ENCODE measurements at places on chromosomes 16 and 17. TPM values are rescaled to one million over a fixed set of nuclear protein-coding genes. Genes with fewer than 3 reads are reported as not detected.

Gene TMEM238L
- 0.14 TPM for total RNA-seq

Gene EMC8
- 22.4 TPM for total RNA-seq

Gene IL34
- total RNA-seq = 58.8 TPM

Gene KRT9
- not detected for total RNA-seq

Gene PAFAH1B1
- total RNA-seq = 99.1 TPM

Gene MSL1
- 60.3 TPM for total RNA-seq

GRCh38 chr17:71987634-71988033 lies 133.2 kb upstream of the SOX9 start:
- no peak overlapping the region for H3K27ac ChIP-seq
- DNase-seq = no peak
- H3K4me3 ChIP-seq = no peak overlapping the region
- H3K36me3 ChIP-seq = no peaks in the 10 kb centered on the region
- no peaks in the 10 kb centered on the region for H3K27me3 ChIP-seq

DNA sequence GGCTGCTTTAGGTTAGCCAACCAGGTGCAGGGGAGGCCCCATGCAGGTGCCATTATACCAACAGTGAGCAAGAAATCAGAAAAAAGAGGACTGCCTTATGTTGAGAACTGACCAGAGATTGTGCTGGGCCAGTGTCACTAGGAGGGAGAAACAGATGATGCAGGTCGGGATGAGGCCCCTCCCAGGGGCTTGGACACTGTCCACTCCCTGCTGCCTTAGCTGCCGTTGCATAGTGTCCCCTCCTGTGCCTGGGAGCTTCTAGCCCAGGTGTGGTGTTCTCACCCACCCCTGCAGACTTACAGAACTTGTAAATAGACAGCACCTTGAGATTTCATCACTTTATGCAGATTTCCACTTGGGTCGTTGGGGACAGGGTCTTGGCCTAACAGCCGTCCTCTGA lies 36.7 kb downstream of the PLD6 start:
- H3K4me1 ChIP-seq = no peaks in the 10 kb centered on the region
- no peaks in the 10 kb centered on the region for H3K27me3 ChIP-seq
- H3K36me3 ChIP-seq = peaks cover 73% of the 10 kb centered on the region
- no peak for DNase-seq
- H3K4me3 ChIP-seq = no peak overlapping the region

DNA sequence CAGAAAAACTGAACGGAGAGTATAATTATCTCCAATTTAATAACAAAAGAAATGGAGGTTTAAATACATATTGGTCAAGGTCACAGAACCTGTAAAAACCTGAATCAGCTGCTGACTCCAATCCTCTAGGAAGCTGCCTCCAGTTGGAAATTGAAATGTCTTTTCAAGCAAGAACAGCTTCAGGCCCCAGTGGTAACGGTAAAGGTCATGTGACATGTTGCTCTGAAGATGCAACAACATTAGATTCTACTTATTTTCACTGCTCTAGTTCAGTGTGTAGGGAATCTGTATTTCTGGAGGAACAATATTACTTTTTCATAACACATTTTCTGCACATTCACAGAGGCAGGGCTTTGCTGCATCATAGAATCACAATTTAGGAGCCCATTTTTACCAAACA lies 58.8 kb downstream of the TBX4 start:
- H3K36me3 ChIP-seq = no peaks in the 10 kb centered on the region
- DNase-seq = no peak
- no peak overlapping the region for H3K4me3 ChIP-seq
- no peak overlapping the region for H3K27ac ChIP-seq
- no peaks in the 10 kb centered on the region for H3K27me3 ChIP-seq

GRCh38 chr16:17926461-17926860 lies 410.1 kb downstream of the NPIPA8 start:
- no peaks in the 10 kb centered on the region for H3K4me1 ChIP-seq
- DNase-seq = no peak
- no peak overlapping the region for H3K4me3 ChIP-seq
- no peaks in the 10 kb centered on the region for H3K27me3 ChIP-seq

GRCh38 chr17:67365738-67366192 lies 612 bp downstream of the PSMD12 start:
- no peaks in the 10 kb centered on the region for H3K36me3 ChIP-seq
- H3K4me3 ChIP-seq = peak overlapping the region; percentile 94
- no peaks in the 10 kb centered on the region for H3K27me3 ChIP-seq
- peak; percentile 67 for DNase-seq
- H3K27ac ChIP-seq = peak overlapping the region; percentile 98

DNA sequence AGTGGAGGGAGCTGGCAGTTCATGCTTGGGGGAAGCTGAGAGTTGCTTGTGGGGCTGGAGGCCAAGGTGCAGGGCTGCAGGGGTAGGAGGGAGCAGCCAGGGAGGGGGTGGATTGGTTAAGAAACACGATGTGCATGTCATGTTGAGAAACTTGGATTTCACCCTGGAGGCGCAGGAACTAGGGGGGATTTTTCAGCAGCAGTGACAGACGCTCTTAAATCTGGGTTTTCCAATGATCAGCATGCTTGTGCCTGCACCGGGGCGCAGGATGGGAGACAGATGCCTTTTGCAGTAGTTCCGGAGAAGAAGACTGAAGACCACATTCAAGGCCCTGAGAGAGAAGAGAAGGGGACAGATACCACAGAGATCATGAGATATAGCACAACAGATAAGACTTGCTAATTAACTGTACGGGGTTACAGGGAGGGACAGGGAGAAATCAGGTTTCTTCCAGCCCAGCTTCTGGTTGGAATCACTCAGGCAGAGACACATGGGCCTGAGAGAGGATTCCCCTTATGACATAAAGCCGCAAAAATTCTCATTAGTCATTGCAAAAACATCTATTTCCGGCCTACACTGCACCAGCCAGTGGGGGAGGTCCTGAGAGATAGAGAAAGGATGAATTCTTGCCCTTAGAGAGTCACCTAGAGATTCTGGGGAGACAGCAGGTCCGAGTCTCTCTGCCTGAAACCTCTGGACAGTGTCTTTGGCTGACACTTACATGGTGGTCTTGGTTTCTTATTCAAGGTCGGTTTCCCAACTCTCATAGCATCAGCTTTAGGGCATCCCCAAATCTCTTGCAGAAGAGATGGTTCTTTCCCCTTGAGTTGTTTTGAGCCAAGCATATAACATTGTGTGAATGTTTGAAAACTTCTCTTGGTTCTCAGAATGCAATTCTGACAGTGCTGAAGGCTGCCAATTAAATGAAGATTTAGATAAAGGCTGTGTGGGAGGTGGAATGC lies 27.1 kb downstream of the CDH13 start:
- DNase-seq = no peak
- no peaks in the 10 kb centered on the region for H3K36me3 ChIP-seq
- H3K27ac ChIP-seq = no peak overlapping the region
- no peaks in the 10 kb centered on the region for H3K27me3 ChIP-seq
- H3K4me1 ChIP-seq = no peaks in the 10 kb centered on the region

GRCh38 chr16:68298907-68299561 lies 11.7 kb downstream of the SLC7A6OS start:
- DNase-seq = peak; percentile 93
- no peak overlapping the region for H3K4me3 ChIP-seq
- peaks cover 26% of the 10 kb centered on the region for H3K4me1 ChIP-seq
- peak overlapping the region; percentile 55 for H3K27ac ChIP-seq

DNA sequence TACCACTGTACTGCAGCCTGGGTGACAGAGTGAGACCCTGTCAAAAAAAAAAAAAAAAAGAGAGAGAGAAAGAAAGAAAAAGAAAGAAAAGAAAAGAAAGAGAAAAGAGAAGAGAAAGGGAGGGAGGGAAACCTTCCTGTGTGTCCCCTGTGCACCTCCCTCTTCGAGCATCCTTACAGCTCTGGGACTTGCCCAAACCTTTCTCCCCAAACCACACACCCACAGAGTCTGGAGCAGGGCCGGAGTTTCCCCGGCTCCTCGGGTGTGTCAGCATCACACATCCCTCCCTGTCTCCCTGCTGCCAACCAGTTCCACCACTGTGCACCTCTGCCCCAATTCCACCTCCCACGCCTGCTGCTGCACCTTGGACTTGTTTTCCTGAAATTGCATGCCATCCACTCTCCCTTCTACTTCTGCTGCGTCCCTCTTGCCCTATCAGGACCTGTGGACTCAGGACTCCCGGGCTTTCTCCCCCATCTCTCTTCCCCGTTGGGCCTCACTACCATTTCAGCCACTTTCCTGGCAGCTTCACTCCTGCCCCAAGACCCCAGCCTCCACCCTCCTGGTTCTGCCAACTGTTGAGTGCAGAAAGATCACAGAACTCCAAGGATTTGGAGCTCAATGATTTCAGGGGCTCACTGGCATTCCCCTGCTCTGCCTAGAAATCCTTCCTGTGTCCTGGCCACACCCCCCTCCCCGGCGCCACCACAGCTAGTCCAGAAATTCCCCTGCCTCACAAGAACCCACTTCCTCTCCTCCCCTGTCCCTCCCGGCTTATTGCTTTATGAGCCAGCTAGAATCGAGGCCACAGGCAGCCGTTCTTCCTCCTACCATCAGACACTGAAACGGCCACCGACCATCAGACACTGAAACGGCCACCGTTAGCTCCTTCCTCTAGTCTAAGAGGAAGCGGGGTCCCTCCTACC lies 3.7 kb upstream of the CDK3 start:
- no peaks in the 10 kb centered on the region for H3K4me1 ChIP-seq
- no peak overlapping the region for H3K4me3 ChIP-seq
- H3K27ac ChIP-seq = no peak overlapping the region
- H3K27me3 ChIP-seq = no peaks in the 10 kb centered on the region
- no peak for DNase-seq
- H3K36me3 ChIP-seq = peaks cover 8% of the 10 kb centered on the region

DNA sequence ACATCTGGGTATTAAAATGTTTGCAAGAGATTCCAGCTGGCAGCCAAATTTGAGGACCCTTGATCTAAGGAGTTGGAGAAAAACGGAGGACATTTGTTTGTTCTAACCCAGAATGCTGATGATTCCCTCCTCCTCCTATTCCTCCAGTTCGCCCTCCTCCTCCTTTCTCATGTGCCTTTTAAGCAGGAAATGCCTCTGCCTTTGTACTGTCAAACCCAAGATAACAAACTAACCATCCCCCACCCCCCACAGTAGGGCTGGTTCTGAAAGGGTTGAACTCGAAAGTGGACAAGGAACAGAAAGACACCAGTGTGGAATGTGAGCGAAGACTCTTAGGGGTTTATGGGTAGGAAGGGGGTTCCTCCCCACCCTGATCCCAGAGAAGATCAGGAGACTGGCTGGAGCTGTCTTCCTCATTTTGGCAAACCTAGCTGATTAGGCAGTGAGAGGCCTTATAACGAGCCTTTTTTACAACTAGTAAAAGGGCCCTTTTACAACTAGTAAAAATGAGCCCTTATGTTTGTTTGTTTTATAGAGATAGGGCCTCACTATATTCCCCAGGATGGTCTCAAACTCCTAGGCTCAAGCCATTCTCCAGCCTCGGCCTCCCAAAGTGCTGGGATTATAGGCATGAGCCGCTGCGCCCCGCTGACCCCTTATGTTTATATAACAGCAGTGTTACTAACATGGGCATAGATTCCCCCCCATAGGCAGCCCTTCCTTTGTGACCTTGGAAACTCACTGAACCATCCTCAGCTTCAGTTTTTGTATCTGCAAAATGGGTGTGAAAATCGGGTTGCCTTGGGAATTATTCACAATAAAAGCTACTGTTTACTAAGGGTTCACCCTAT lies 975 bp downstream of the CHD9 start:
- H3K27ac ChIP-seq = peak overlapping the region; percentile 91
- no peaks in the 10 kb centered on the region for H3K36me3 ChIP-seq
- peak; percentile 80 for DNase-seq
- no peaks in the 10 kb centered on the region for H3K27me3 ChIP-seq

- no peak for DNase-seq
- no peak overlapping the region for H3K4me3 ChIP-seq
- H3K36me3 ChIP-seq = no peaks in the 10 kb centered on the region
Measured at GRCh38 chr16:72508191-72508590, 336.2 kb upstream of the PMFBP1 start.

- H3K4me3 ChIP-seq = no peak overlapping the region
- H3K27me3 ChIP-seq = peaks cover 13% of the 10 kb centered on the region
- DNase-seq = no peak
- H3K27ac ChIP-seq = no peak overlapping the region
- no peaks in the 10 kb centered on the region for H3K36me3 ChIP-seq
Measured at GRCh38 chr17:15342460-15342859, 1.1 kb upstream of the TEKT3 start.

GRCh38 chr16:71383054-71383773 lies 24.7 kb downstream of the CALB2 start:
- H3K27me3 ChIP-seq = no peaks in the 10 kb centered on the region
- H3K4me3 ChIP-seq = no peak overlapping the region
- no peak overlapping the region for H3K27ac ChIP-seq
- no peaks in the 10 kb centered on the region for H3K4me1 ChIP-seq
- DNase-seq = no peak
- no peaks in the 10 kb centered on the region for H3K36me3 ChIP-seq

DNA sequence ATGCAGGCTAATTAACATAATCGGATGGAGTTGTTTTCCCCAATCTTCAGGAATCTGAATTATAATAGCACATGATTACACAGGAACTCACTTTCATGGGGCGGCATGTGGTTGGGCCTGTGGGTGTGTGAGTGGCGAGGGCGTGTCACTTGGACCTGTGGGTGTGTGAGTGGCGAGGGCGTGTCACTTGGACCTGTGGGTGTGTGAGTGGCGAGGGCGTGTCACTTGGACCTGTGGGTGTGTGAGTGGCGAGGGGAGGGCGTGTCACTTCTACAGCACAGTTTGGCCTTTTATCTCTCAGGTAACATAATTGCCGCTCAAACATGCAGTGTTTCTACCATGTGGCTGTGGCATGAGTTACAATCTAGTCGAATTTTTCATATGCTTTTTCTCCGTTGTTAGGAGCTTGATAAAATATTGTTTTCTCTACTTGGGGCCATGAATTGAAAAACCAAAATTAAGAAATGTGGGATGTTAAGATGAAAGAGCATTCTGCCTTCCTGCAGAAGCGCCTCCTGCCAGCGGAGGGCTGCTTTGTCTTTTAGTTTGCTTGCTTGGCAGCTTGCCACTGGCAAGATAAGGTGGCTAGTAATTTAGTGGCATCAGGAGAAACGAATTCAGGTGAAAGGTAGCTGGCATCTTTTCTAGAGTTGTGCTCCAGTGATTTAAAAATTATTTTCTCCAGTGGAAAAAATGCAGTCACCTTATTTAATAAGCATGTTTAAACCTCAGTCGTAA lies 36.2 kb downstream of the USP10 start:
- DNase-seq = no peak
- H3K36me3 ChIP-seq = no peaks in the 10 kb centered on the region
- H3K27ac ChIP-seq = no peak overlapping the region
- H3K27me3 ChIP-seq = no peaks in the 10 kb centered on the region

- no peak overlapping the region for H3K4me3 ChIP-seq
- H3K27me3 ChIP-seq = no peaks in the 10 kb centered on the region
- H3K27ac ChIP-seq = no peak overlapping the region
- no peaks in the 10 kb centered on the region for H3K36me3 ChIP-seq
- DNase-seq = no peak
- H3K4me1 ChIP-seq = no peaks in the 10 kb centered on the region
Measured at GRCh38 chr16:52113533-52114183, 433.3 kb downstream of the TOX3 start.

DNA sequence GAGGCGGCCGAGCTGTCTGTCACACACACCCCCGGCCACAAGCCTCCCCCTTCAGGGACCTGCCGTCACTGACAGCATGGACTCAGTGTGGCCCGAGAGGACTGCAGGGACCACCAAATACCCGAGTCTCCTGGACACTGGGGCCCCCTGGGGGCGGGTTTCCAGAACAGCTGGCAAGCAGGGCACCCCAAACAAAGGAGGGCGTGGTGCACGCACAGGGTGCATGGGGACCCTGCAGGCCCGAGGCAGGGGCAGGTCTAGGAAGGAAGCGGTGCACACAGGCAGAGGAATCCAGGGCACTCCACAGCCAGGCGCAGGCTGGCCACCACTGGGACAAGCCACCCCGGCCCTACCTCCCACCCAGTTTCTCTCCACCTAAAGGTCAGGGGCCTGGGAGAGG lies 28.7 kb upstream of the ENPP7 start:
- no peak overlapping the region for H3K4me3 ChIP-seq
- H3K27me3 ChIP-seq = peaks cover 4% of the 10 kb centered on the region
- no peaks in the 10 kb centered on the region for H3K4me1 ChIP-seq
- no peaks in the 10 kb centered on the region for H3K36me3 ChIP-seq
- no peak overlapping the region for H3K27ac ChIP-seq

Data from adrenal gland (tissue), 19 donors.